Activated CD4-positive, alpha-beta memory T cell treated with anti-CD3 and anti-CD28 coated beads, Interleukin-2, amount 10 ng/mL, durations not matched to agents 7 days and 5 days (primary cell): ENCODE measurements at places on chromosomes 5 and 9.

- DNase-seq, result no peak
Measured at GRCh38 chr5:177275883-177276282, 27.6 kb downstream of the RAB24 start.

DNA sequence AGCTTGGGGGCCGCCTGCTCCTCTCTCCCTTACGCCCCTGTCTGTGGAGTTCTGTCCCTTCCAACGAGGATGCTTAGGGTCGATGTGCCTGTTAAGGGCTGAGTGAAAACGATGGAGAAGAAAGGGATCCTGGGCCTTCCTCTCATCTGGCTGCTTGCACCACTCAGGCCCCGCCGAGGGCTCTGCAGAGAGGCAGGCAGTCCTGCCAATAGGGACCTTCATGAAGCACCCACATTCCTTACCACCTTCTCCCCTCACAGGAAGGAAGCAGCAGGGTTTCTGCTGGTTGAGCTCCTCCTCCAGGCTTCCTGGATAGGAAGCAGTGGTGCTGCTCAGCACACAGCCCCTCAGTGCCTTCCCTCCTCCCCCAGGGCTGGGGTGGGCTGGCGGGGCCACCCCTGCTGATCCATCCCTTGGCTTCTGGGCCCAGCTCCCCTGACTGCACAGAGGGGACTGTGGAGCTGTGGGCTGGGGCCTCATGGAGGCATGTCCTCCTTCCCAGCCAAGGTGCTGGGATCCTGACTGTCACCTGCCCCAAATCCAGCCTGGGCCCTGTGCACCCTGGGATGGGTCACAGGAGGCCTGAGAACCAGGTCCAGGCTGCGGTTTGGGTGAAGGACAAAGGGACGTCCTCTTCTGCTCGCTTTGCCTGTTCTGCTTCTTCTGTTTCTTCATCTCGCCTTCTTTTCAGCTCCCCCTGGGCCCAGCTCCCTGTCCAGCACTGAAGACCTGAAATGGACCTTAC is 50.5 kb downstream of the AHRR start:
- peak; percentile 26 for DNase-seq

DNA sequence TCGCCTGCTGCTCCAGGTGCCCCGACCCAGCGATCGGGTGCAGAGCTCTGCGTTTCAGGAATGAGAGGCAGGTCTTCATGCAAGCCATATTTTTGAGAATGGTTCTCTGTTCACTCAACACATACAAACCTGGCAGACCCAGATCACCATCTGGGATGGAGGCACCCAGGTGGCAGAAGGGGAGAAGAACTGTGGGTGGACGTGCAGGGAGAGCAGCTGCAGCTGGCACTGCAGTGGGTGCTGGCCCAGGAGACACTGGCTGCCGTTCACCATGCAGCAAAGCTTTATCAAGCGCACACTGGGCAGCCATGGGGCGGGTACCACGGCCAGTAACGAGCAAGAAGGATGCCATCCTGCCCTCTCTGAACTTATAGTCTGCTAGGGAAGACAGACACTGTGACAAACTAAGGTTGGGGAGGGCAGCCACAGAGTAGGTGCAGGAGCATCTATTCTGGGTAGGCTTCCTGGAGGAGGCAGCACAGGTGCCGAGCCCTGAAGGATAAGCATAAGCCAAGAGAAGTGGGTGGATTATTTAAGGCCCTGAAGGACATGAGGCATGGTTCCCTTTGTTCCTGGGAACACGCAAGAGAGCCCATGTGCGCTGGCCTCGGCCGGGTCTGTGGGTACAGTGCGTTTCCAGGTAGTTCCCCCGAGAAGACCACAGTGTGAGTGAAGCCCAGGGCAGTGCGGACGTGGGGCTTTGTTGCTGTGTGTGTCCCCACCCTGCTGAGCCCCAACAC is 46.2 kb upstream of the FCN2 start:
- no peak for DNase-seq

DNA sequence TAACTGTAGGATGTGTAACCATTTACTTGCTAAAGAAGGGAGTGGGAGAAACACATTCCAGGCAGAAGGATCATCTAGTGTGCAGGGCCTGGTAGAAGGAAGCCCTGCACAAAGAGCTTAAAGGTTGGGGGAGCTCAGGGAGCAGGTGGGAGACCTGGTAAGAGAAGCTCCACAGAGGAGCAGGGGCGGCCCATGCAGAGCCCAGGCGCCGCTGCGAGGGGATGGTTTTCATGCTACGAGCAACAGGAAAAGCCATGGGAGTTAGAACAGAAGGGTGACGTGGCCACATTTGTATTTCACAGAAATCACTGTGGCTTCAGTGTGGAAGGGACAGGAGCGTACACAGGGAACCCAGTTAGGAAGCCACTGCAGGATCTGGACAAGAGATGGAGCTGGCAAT is 73.1 kb downstream of the PDE6A start:
- no peak for DNase-seq

DNA sequence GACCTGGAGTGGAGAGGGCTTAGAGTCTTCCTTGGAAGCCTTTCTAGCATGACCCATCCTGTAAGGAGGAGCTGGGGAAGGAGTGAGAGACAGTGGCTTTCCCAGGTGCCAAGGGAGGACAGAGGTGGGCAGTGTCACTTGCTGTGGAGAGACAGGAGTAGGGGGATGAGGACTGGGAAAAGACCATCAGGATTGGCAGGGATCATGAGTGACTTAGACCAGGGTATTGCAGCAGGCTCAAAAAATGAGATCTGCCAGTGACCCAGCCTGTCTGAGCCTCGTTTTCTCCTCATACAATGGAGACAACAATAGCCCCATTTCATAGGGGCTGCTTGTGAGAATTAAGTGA is 2.4 kb downstream of the TMOD1 start:
- no peak for DNase-seq

GRCh38 chr5:107545486-107545885 is 125.3 kb downstream of the EFNA5 start:
- no peak for DNase-seq

DNA sequence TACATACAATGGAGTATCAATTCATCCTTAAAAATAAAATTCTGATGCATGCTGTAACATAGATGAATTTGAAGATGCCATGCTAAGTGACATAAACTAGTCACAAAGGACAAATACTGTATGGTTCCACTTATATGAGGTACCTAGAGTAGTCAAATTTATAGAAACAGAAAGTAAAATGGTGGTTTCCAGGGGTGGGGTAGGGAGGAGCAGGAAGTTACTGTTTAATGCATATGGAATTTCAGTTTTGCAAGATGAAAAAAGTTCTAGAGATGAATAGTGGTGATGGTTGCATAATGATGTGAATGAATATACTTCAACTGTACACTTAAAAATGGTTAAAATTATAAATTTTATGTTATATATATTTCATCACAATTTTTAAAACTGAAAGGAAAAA is 57.3 kb upstream of the FNIP1 start:
- no peak for DNase-seq

GRCh38 chr9:122387536-122387935 is 16.7 kb downstream of the PTGS1 start:
- DNase-seq, result no peak

DNA sequence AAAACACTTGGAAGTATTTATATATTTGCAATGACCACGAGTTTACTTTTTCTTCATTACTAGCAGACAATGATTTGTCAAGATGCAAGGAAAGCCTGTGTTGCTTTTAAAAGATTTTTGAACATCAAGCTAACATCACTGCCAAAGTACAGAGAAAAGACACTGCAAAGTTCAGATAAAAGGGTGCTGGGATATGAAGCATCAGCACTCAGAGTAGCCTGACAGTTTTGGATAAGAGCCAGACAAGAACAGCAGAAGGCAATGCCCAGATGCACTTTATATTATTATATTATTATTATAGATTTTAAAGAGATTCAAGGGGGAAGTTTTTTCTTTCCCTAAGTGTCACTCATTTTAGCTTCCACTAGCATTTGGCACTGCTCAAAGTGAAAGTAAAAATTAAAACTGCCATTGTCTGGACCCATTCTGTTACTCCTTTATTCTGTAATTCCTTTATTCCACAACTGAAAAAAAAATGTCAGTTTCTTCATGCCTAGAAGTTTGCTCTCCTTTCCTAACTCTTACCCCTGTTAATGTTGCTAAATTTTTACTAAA is 240.6 kb downstream of the EFNA5 start:
- no peak for DNase-seq

GRCh38 chr5:32598260-32598937 is 13.0 kb downstream of the SUB1 start:
- no peak for DNase-seq

DNA sequence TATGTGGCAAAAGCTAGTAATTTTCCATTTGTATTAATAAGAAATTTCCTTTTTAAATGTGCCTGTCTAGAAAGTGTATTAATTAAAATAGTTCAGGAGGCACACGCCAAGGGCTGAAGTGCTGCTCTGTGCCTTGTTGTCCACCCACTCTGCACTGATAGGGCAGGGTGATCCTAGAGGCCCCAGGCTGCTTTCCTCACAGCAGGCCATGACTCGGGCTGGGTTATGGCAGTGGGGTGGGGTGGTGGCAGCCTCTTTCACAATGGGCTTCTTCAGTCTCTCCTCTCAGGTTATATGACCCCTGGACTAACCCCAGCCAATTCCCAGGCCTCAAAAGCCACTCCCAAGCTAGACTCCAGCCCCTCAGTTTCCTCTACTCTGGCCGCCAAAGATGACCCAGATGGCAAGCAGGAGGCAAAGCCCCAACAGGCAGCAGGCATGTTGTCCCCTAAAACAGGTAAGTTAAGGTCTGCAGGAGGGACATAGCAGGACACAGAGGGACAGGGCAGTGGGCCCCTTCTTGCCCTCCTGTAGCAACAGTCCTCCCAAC is 19.5 kb downstream of the CD74 start:
- no peak for DNase-seq

- DNase-seq, result no peak
Measured at GRCh38 chr9:122309861-122310260, 45.2 kb downstream of the MRRF start.

- no peak for DNase-seq
Measured at GRCh38 chr9:37963936-37964739, 60.2 kb upstream of the SLC25A51 start.

DNA sequence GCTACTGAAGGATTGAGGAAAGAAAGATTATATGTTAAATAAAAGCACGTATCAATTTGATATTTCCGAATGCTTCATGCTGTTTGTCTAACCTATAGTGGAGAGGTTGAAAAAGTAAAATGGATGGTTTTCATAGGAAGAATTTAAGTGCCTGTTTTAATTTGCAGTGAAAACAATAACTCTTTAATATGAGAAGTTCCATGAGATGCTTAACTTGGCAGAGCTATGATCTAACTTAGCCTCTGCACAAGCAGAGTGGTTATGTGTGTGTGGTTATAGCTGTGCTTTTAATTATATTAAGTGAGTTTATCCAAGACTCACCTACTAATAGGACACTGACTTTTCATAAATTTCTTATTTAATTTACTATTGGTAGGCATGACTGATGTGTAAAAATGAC is 57.4 kb downstream of the AOPEP start:
- no peak for DNase-seq

- peak; percentile 45 for DNase-seq
Measured at GRCh38 chr5:149317281-149318048, 27.8 kb upstream of the GRPEL2 start.

DNA sequence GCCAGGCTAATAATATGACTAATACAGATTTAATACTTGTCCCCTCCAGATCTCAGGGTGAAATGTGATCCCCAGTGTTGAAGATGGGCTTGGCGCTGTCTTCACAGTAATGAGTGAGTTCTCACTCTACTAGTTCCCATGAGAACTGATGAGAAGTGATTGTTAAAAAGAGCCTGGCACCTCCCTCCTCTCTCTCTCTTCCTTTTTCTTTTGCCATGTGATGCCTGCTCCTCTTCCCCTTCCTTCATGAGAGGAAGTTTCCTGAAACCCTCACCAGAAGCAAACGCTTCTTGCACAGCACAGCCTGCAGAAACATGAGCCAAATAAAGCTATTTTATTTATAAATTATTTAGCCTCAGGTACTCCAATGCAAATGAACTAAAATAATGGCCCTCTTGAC is 55.2 kb downstream of the GLDC start:
- no peak for DNase-seq
